Thoracic aorta (tissue), 2 donors: ENCODE measurements at places on chromosomes 3 and 15.

GRCh38 chr3:3951501-3951900 lies 152.3 kb downstream of the LRRN1 start:
- no peak for DNase-seq

GRCh38 chr3:60417576-60417975 lies 833.7 kb downstream of the FHIT start:
- no peak for DNase-seq

DNA sequence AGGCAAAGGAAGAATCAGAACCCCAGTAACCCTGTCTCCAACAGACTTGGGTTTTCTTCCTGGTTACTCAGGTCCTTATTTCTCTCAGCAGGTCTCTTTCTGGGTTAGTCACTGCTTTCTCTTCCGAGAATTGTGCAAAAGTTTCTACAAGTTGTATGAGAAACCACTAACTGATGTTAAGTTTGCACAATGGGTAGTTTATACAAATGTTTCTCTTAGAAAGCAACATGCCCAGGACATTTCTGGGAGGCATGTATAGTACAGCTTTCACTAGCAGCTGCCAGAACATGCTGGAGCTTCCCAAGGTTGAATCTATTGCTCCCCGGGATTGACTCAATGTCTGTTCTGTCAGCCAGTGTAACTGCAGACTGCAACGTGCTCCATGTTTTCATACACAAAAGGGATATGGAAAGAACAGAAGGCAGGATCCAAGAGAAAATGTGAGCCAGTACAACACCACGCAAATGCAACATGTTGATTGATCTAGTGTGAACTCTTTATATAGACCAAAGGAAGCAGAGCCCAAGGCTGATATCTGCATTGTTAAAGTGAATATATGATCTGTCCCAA lies 887.8 kb downstream of the MCTP2 start:
- no peak for DNase-seq

GRCh38 chr15:66880380-66881155 lies 178.5 kb downstream of the SMAD6 start:
- no peak for DNase-seq

DNA sequence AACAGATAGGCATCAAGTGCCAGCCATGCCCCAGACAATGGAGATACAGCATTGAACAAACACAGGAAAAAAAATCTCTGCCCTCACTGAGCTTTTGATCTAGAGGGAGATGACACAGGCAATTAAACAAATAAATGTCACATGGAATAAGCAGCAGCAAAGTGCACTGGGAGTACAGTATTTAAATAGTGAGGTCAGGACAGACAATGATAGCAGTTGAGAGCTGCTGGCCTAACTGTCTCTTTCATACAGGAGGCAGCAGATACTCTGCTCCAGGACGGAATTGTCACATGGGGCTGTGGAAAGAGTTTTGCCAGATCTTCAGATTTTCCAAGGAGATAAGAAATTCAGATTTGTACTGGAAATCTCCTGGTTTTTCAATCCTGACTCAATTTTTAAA lies 241.3 kb downstream of the THRB start:
- no peak for DNase-seq
